ENCODE measurements at places on chromosomes 1 and 21.

- no peak for DNase-seq
Measured at GRCh38 chr1:78492386-78492950, 1.7 kb downstream of the PTGFR start.

DNA sequence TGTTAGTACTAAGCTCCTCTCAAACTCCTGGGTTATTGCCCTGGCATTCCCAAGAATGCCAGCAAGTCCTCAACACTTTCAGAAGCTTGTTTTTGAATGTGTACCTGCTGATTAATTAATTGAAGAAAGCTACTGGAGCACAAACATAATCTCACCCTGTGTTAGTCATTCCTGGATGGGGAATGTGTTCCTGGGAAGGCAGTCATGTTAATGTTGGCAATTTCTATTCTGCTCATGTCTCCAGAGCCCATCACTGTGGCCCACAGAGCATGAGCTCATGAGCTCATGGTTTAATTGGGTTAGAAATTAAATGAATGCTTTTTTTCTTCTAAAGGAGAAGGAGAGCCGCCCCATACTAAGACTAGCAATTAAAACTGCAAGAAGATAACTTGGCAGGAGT, 31.9 kb upstream of the KCNA3 start:
- DNase-seq: no peak

GRCh38 chr1:54053745-54054437, 483 bp downstream of the TCEANC2 start:
- no peak for DNase-seq

DNA sequence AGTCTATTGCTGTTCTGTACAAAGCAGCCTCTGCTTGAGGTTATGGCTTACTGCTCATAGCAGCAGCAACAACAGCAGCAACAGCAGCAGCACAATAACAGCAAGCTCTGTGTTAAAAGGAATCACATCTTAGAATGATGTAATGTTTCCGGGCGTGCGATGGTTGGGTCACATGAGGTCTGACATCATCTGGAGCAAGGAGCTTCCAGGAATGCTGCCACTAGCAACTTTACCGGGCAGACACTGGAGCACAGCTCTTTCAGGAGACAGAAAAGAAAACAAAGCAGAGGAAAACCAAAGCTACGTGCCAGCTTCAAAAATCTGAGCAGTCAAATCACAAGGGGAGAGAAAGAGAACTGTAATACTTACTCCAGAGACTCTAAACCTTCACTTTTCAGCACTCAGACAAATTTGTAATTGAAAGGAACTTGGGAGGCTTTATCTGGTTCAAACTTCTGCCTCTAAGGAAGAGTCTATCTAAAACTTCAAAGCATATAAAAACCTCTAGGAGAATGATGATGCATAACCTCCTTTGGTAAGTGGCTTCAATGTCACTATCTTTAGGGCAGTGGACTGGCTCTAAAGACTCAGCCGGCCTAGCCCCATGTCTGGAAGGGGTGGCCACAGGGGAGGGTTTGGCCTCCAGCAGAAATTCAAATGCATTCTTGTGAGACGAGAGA, 28.3 kb upstream of the RAB3GAP2 start:
- DNase-seq: no peak

DNA sequence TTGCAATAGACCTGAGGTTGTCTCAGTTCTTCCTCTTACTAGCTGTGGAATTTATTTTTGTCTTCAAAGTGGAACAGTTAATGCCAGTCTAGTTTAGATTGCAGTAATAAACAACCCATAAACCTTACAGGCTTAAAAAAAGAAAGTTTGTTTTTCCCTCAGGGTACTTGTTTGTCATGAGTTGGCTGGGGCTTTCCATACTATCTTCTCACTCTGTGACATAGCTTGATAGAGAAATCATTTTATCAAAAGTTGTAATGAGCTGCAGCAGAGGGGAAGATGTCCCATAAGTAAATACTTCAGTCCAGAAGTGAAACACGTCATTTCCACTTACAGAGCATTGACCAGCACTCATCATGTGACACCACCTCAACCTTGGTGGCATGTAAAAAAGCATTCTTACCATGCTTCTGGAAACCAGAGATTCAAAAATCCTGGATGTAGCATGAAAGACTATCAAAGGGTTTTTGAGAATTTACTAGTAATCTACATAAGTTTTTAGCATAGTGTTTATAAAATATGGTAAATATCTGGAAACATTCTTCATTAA, 62.8 kb upstream of the COL11A1 start:
- no peak for DNase-seq

DNA sequence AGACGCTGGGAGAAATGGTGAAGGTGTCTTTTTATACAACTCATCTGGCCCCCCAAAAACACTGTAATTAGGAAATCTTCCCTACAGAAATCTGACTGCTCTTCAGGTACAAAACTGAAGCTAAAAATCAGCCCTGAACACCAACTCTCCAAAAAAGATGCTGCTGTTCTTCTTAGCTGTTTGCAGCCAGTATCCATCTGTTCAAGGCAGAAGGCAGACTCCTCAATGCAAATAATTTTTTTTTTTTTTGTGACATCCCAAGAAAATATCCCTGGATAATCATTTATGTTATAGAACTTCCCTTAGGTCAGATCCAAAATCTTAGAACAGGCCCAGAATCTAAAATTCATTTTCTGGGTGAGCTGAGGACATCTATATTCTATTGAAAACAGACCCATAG, 36.5 kb downstream of the TRIT1 start:
- DNase-seq: no peak

DNA sequence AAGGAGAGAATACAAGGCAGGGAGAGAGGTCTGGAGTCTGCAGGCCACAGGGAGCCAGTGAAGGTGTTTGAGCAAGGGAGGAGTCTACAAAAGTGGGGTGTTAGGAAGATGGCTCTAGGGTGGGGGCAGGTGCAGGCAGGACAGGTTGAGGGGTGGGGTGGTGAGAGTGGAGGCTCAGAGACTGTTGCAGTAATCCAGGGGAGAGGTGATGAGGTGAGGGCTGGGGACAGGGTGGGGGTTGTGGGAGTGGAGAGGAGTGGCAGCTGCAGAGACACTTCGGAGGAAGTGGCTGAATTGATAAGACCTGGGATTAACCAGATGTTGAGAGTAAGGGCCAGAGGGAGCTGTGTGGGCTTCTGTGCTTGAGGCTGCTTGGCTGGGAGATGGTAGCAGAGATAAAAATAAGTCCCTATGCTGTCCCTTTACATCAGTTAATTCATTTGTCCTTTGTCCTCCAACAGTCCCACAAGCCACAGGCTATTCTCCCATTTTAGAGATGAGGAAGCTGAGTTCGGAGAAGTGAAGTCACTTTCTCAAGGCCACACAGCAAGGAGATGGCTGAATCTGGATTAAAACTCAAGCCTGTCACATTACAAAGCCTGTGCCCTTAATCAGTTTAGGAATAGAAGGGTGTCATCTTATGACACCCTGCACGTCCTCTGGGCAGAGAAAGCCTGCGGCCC, 54.8 kb upstream of the SYNC start:
- no peak for DNase-seq

DNA sequence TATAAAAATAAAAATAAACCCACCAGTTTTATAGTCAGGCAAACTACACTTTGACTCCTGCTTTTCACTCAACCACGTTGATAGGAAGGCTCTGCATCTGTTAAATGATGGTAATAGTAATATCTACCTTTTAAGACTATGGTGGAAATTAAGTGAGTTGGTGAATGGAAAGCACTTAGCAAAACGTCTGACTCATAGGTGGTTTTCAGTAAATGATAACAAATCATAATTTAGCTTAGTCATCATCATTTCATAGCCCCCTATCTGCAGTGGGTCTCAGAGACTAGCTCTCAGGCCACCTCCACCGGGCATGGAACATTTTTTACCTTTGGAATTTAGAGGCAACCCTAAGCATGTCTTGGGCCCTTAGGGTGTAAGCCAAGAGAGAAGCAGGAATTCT, 160.0 kb downstream of the PDE4B start:
- no peak for DNase-seq

DNA sequence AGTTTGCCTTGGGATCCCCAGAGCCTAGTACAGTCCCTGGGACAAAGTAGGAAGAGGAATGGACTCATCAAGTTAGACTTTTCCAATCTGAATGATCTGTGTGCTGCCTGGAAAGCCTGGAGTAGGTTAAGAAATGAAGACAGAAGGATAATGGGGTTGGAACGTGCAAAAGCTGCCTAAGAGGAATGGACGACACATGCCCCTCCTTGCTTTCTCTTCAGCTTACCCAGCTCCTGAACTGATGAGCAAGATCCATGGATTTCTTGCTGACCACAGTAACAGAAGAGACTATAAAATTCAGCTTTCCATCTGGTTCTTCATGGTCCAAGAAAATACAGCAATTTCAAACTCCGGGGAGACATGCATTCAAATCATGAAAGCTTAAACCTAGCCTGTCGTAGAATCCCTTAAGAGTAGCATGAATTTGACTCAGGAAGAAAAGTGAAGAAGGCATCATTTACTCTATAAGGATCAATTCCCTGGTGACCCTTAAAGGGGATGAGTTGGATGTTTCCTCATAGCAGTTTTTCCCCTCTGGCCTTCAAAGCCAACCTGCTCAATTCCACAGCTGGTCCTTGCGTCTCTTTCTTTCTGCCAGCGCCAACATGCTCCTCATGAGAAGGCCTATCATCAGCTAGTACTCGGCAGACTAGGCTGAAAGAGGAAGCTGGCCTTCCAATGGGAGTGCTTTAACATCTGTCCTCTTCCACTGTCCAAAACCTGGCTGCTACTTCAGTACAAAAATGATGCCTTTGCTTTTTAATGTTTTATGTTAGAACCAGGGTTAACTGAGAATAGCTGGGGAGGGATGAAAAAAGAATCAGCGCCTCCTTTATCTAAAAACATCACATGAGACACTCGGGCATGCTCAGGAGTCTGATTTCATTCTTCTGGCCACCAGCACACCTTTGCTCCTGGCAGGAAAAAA, 5.7 kb upstream of the PEF1 start:
- no peak for DNase-seq
